ENCODE measurements at places on chromosomes 3 and 15. TPM values are rescaled to one million over a fixed set of nuclear protein-coding genes. Genes with fewer than 3 reads are reported as not detected.

The SLC22A14 gene
- not detected for polyA plus RNA-seq

The SH2D7 gene
- polyA plus RNA-seq: not detected

DNA sequence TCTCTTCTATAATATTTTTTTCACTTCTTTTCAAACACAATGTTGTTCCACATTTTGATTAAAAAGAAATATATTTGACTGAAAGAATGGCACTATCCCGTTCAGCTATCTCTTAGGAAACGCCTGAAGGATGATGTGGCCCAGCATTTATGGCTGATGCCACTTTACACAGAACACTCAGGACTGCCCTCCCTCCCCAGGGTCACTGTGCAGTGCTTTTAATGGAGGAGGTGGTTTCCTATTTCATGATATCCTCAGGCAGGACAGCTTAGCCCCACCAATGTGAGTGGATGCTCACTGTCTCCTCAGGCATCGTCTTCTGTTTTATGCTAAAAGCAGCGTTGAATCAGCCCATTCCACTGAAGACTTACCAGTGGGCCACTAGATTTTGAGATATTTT, 135.9 kb downstream of the KCNAB1 start:
- DNase-seq: no peak

GRCh38 chr3:99901200-99901926, 83.7 kb downstream of the CMSS1 start:
- DNase-seq: peak; percentile 58

Measured in A549 (cell line).